ENCODE measurements at places on chromosomes 3 and 15.

GRCh38 chr15:73918784-73919183, 7.5 kb upstream of the LOXL1 start:
- no peak for DNase-seq

DNA sequence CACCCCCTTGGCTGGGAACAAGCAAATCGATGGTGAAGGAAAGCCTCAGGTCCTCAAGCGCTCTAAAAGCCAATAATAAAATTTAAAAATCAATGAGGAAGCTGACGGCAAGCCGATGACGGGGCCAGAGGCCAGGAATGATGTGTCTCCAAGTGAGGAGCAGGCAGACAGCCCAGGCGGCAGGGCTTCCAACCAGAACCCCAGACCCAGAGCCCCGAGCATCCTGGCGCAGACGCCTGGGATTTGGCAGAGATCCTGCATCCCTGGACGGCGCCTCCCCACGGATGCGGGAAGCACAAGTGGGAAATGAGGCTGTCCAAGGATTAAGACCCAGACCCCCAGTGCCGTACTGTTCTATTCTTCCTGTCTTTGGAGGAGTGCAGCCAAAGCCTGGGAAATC, 123.0 kb upstream of the PROK2 start:
- no peak for DNase-seq

DNA sequence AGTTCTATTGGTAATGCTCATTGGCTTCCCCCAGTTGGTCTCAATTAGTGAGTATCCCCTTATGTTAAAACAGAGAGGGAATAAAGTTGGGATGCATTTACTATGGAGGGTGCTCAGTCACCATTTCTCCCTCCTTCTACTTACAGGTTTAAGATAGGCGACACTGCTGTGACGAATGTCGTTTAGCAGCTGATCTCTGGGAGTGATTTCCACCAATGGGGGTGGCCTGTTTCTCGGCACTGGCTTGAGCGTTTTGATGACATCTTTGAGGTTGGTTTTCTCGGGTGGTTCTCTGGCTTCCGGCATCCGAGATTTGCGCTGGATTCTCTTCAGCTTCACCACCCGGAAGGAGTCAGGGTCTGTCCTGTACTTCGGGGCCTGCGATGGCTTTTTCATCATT, 3.8 kb downstream of the LMOD3 start:
- no peak for DNase-seq

DNA sequence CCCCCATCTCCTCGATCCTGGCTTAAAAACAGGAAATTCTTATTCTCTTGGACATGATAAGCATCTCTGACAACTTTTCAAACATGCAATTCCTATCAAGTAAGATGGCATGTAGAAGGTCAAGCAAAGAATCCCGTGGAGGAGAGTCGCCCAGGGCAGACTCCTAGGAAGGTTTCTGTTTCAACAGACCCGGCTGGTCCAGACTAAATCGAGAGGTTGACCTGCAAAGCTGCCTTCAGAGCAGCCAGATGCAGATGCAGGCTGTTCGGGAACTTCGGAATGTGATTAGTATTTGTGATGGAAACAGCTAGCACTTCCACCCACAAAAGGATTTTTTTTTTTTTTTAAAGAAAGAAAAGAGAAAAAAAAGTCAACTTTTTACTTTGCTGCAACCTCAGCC, 216.8 kb downstream of the NR1D2 start:
- DNase-seq: no peak

DNA sequence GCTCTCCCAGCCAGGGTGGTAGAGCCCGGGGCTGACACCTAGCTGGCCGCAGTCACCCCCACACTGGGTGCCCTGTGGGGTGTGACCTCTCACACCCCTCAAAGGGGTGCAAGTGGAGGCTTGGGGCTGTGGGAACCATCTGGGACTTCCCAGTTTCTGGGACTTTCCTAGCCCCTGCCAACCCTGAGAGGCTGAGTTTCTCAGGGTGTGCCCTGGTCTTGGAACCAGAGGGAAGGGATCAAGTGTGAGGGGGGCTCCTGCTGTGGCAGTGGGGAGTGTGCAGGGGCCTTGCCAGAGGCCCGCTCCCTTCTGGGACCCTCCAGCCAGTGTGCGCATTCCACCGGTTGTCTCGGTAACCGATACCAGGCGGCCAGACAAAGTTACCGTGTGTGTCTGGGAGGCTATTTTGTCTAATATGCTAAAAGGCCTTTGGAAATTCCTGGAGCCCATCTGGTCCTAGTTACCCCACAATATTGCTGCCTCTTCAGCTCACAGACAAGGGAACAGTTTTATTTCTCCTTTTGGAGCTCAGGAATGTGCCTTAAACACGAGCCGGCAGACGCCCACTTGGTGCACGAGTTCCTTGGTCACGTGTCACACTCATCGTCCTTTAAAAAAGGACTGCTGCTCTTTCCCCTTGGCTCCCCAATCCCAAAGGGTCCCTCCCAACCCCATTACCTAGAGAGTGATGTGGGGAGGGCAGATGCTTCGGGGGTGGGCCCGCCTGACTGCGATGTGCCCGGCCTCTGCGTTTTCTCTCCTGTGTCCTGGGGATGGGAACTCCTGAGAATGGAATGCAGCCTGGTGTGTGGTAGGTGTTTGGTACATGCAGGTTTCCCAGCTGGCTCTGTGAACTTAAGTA, 33.2 kb downstream of the HDAC11 start:
- no peak for DNase-seq

GRCh38 chr15:99137111-99137546, 32.2 kb downstream of the SYNM start:
- peak; percentile 68 for DNase-seq

DNA sequence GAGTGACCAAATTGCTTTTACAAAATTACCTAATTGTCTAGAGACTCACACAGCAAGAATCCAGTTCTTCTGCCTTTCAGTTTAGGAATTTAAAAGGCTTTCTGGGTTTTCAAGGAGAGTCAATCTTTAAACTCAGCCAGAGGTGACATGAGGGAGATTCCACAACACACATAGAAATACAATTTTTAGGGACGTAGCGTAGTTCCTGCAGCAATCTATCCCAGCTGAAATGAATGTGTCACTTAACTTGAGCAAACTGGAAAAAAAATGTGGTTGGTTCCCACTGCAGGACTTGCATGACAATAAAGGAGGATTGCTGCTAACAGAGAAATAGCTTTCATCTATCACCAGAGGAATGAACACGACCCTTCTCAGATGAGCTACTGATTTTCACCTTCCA, 269.7 kb downstream of the OTOL1 start:
- DNase-seq: no peak

DNA sequence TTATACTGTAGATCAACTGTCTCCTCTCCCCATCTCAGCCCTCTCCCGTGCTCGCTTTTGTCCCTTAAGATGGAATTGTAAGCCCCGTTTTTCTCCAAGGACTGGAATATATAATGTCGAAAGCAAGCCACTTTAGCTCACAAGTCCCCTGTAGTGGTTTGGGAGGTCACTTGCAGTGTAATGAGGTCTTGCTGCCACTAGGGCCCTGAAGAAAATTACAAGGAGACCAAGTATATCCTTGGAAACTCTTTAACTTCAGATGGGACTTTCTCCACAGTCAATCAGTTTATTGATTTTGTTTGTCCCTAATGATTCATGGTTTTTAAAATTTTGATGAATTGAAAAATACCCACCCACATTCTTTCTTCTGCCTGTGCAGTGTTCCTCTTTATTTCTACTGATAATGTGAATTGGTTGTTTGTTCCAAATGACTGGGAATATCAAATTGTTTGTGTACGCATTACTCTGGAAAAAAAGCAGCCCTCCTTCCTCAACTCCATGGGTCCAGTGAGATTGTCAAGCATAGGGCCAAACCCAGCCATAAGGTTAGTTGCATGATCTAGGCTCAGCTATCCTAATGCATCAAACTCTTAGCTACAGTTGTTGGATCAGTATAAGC, 294.8 kb downstream of the MCTP2 start:
- no peak for DNase-seq

- no peak for DNase-seq
Measured at GRCh38 chr3:144358191-144358590, 386.6 kb downstream of the DIPK2A start.

DNA sequence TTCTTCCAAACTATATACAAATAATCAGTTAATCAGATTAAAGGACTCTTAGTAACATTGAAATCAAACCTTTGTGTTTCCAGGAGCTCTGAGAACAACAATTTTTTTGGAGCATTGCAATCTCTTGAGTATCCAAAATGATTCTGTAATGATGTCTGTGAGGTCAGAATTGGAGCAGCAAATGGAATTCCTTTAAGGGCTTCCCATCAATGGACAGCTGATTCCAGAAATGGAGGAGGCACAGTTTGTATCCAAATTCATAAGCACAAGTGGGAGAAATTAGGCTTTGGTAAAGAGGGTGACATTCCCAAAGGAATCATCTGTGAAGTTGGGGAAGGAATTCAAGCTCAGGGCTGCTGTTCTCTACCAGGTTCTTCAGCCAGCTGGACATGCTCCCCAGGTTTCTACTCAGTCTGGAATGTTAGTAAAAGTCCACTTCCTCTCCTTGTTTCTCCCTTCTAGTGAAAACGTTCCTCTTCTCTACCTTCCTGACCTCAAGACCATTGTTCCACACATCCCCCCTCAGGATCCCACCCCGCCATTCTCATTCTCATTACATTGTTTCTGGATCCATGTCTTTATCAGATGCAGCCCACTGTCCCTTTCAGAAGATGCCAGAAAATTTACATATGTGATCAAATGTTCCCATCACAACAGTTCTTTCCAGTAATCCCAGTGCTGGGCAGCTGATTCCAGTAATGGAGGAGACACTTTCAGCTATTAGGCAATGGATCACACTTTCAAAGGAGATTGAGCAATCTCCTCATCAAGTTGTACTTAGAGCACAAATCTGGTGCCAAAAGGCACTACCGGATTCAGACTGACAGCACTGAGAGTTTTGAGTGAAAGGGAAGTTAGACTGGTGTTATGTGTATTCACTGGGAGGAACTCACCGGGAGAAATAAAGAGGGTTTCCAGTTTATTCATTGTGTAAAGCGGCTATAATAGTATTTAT, 391.3 kb upstream of the TPRG1 start:
- DNase-seq: no peak

GRCh38 chr15:73717206-73717605, 33.0 kb downstream of the CD276 start:
- DNase-seq: no peak

DNA sequence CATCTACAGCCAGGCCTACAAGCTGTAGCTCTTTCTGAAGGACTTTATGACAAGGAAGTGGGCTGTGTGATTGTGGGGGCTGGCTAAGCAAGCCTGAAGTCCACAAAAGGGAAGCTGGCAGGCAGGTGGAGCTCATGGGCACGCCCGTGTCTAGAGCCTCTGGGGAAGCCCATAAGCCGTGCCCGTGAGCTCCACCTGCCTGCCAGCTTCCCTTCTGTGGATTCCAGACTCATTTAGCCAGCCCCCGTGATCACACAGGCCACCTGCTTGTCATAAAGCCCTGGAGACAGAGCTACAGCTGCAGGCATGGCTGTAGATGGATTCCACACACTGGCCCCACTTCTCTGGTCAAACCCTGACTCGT, 15.2 kb downstream of the EFCC1 start:
- DNase-seq: peak; percentile 70

GRCh38 chr3:90136456-90137191, 1029.2 kb downstream of the EPHA3 start:
- no peak for DNase-seq

DNA sequence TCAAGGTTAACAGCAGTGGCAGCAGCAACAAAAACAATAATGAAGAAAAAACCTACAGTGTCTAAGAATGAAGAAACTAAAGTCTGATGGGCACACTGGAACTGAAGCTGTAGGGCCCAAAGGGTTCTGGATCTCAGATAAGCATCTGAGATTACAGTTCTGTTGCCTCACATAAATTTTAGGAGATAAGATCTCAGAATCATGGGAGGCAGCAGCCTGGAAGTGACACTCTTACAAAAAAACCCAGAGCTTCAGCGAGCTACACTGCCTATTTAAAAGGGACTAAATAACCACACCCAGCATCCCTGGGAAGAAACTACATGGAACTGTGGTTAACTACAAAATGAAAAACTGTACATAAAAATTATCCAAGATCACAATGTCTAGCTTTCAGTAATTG, 61.2 kb downstream of the PLD1 start:
- DNase-seq: no peak

- no peak for DNase-seq
Measured at GRCh38 chr3:125652349-125652748, 57.1 kb upstream of the OSBPL11 start.

DNA sequence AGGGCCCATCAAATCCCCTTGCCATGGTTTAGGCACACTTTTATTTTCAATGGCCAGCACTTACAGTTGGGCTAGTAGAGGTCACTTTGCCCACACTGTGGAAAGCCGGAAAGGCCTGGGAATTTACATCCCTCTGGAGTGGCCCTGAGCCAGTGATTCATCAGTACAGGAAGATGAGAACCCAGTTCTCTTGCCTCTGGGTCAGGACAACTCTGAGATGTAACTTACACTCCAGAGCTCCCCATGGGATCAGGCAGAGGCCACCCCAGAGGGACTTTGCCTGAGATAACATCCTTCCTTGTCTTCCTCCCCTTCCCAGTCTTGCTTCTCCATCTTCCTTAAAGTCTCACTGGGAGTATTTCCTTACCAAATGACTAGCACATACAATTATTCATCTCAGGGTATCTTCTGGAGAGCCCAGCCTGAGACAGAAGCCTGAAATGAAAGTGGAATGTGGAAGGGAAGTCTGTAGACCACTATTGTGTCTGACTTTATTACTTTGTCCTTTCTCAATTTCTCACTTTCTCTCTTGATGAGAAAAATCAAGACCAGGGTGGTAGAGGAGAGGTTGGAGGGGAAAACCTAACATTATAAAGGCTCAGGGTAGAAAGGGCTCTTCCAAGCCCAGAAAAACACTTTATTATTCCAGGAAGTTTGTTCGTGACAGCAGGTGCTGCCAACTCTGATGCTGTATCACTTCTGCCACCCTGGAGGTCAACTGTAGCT, 220.8 kb downstream of the ZNF621 start:
- no peak for DNase-seq

DNA sequence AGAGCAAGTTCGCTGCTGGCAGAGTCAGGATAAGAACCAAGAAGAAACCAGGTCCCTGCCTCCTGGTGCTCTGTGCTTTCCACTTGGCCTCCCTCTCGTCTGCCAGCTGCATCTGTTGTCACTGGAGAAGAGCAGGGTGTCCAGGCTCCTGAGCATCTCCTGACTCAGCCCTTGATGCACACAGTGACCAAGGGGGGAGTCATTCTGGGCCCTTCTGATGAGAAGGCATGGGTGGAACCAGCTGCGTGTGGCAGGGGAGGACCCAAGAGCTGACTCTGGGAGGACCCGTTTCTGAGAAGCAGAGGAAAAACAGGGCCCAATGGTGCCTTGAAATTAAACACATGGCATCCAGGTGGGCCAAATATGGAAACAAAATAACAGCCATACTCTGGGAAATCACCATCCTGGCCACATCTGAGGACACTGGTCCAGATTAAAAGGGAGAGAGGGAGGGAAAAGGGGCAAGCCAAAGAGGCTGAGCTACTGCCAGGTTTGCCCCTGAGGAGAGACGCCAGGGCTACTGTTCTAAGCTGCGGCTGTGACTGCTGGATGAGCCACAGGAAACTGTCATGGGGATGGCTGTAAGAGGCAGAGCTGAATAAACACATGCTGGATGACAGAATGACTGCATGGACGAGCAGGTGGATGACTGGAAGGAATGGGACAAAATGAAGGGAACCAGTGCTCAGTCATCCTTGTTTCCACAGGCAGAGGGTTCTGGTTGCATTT, 58.1 kb upstream of the CA12 start:
- no peak for DNase-seq

All from NCI-H2171 (cell line).